ENCODE measurements at places on chromosomes 4 and X.

GRCh38 chr4:162075726-162076125 lies 88.1 kb downstream of the FSTL5 start:
- no peak for DNase-seq

GRCh38 chr4:57220734-57221133 lies 110.5 kb upstream of the IGFBP7 start:
- no peak for DNase-seq

GRCh38 chr4:141258558-141258957 lies 37.9 kb downstream of the ZNF330 start:
- no peak for DNase-seq

DNA sequence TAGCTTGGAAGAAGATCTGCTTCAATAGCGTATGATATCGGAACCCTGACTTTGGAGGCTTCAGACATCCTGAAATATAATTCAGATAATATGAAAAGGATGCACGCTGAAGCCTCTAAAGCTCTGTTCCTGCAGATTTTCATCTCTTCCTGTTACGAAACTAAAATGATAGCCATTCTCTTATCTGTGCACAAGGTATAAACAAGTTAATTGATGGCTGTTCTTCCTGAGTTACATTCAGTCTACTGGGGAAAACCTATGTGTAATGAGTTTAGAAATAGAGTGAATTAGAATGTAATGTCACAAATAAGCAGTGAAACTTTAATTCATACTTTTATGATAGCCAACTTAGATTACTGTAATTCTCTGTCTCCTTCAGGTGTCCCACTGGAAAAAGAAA lies 36.8 kb upstream of the AGA start:
- DNase-seq, result no peak
